Activated CD4-positive, alpha-beta T cell treated with anti-CD3 and anti-CD28 coated beads, Interleukin-2, amount 50 U/mL, for 16 hours (primary cell): ENCODE measurements at places on chromosomes 6 and 20.

DNA sequence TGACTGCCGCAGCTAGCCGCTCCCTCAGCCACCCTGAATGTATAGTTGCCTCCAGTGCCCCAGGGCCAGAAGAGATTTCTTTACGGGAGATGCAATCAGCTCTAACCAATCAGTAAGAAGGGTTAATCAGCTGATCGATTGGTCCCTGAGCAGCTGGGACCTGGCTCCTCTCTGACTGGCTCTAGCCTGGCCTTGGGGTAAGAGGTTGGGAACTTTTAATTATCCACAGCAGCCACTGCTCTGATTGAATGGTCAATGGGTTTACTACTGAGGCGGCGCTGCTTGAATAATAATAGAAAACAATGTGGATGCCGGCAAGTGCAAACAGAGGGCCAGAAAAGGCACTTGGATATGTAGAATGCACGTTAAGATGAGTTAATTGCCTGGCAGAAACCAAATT is 99.8 kb downstream of the TFAP2A start:
- no peak for DNase-seq

GRCh38 chr6:15327271-15327670 is 81.4 kb downstream of the JARID2 start:
- DNase-seq = peak; percentile 55

- DNase-seq = no peak
These were observed 186.4 kb downstream of the SASH1 start for GRCh38 chr6:148529010-148529409.

DNA sequence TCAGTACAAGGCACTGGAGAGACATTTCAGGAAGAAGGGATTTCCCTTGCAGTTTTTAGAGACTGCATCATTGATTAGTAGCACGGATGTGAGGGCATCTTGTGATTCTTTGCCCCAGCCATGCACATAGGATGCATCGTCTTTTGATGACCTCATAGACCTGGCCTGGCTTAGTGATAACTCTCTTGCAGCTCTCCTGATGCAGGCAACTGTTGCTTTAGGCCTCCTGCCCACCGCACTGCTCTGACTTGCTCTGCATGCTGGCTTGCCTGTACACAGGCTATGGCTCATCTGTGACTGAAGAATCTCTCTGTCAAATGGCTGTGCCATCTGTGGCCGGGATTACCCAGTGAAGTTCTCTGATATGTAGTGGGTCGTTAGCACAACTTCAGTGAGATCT is 207.7 kb upstream of the PTCHD4 start:
- DNase-seq = no peak

DNA sequence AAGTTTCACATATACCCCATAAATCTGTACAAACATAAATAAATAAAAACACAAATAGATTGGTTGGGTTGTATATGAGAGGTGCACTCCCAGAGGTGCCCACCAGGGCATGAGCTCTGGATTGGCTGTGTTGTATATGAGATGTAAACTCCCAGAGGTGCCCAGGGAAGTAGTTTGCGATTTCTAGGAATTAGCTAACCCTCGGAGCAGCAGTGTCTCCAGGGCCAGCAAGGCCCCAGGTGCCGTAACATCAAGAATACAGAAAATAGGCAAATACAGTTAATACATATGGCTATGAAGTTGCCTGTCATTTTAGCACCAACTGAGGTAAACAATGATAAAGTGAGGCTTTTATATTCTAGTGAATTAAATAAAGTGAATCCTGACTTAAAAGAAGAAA is 5.4 kb upstream of the GINM1 start:
- no peak for DNase-seq

DNA sequence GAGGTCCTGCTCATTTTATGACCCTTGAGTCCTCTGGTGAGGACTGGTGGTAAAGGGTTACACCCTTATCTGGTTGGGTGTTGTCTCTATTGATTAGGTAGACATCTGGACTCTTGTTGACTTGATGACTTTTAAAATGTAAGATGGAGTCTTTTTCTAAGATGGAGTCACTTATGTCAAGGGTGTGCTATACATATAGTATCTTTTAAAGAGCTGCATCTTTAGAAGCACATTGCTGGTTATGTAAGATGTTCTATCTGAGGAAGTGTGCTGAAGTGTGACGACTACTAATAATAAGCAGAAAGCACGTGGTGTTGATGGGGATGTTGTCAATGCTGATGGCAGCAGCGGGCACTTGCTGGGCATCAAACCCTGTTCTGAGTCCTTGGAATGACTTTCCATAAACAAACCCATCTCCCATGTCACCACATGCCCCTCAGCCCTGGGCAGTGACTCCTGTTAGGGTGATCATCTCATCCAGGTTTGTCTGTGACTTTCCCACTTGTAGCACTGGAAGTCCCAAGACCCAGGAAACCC is 229.6 kb downstream of the EYA2 start:
- DNase-seq = no peak

GRCh38 chr6:1296542-1296941 is 15.4 kb upstream of the FOXQ1 start:
- DNase-seq = no peak

DNA sequence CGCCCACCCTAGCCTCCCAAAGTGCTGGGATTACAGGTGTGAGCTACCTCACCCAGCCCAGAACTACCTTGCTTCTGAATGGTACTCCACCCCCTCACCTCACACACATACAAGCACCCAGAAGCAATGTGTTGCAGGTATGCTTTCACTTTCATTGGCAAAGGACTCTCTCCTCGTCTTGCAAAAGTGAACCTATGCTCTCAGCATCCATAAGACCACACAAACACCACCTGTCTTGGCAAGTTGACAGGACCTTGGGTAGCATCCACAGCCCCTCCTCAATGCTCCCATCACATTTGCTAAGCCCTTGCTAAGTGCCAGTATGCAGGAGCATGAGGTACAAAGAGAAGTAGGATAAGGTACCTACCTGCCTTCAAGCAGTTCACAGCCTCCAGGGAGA is 3.7 kb downstream of the KIF13A start:
- no peak for DNase-seq

DNA sequence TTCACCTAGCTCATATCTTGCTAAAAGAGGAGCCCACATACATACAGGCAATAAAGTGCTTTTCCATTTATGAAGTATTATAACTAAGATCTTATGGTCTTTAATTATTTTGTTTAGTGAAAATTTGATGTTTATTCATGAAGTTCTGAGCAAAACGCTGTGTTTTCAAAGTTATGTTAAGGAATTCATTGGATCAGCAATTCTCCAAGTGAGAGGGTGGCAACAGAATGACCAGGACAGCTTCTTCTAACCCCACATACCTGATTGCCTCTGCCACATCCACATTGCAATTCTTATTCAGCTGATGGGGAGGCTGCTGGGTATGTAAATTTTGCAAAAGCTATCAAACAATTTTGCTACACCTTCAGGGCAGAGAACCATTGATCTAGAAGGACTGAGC is 116.8 kb downstream of the OGFRL1 start:
- no peak for DNase-seq

DNA sequence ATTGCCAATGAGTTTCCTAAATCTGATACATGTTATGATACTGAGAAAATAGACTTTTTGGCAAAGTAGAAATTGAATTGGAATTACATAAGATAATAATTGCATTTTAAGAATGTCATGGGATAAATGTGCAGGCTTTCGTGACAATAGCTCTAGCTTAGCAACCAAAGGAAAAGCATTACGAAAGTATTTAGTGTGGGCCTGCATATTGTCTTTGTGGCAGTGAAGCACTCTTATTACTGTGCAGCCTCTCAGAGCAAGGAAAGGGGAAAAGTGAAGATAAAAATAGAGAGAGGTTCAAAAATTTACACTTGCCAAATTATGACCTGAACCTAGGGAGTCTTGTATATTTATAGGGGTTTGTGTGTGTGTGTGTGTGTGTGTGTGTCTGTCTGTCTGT is 12.6 kb upstream of the DEFB113 start:
- DNase-seq = no peak

- no peak for DNase-seq
These were observed 737.1 kb downstream of the DHX35 start for GRCh38 chr20:39699166-39699725.

DNA sequence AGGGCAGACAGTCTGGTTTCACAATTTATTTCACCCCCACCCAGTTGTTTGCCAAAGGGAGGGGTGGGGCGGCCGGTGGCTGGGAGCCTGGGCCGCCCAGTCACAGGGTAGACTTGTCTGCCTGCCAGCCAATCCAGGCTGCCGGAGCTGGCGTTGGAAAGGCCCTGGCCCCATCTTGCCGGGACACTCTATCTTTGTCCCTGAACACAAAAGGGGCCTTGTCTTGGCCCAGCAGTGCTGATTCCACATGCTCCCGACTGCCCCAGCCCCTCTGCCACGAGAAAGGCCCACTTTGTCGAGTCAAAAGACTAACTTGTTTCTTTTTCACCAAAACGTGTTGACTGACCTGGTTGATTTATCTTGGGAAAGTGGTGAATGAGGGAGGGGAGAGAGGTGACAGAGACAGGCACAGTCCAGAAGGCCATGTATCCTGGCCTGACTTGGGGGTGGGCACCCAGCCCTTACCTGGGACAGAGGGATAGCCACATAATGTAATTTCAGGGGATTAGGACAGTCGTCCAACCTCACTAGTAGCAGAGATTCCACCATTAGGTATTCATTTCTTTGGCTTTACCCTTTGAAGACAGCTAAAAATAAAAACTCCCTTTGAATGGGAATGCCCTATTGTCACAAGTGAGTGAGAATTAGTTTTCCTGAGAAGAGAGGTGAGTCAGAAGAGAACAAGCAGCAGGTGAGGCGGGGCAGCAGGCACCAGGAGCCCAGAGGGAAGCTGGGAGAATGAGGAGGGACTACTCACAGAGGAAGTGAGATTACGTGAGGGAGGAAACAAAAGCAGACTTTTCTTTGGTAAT is 67.0 kb upstream of the SIRPA start:
- no peak for DNase-seq

DNA sequence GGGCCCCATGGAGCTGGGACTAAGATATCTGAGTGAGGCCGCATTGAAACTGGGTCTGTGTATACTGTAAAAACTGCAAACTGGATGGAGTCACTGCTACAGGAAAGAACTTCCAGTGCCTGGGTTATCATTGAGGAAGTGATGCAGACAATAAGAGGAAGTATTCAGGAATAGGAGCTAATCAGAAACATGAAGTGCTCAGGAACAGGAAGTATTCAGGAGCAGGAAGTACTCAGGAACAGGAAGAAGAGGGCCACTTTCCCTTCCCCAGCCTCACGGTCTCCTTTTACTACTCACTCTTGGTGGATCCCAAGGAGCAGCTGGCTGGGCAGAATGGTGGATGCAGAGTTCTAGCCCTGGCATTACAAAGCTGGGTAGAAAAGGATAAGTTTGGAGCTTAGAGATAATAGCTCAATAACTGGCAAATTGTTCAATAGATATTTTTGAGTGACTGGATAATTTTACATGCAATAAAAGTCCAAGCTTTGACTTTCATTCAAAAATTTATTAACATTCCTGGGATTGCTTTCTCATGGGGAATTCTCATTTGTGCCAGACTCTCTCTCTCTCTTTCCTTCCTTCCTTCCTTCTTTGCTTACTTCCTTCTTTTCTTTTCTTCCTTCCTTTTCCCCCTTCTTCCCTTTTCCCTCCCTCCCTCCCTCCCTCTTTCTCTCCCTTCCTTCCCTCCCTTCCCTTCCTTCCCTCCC is 82.2 kb upstream of the PAX1 start:
- DNase-seq = no peak

DNA sequence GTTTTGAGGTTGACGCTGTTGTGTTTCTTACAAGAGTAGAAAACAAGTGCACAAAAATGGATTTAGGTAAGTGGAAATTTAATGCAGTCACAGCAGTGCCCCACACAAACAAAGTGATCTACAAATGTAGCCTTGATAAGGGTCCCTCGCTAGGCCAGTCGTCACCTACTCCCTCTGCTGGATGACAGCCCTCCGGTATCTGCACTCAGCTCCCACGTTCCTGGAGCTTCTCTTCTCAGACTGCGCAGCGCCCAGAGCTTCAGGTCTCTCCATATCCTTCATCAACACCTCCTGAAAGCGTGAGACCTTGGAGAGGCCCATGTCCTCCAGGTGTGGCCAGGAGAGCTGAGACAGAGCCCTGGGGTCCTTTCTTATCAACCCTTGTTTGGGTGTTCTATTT is 58.3 kb upstream of the MAP3K4 start:
- no peak for DNase-seq

DNA sequence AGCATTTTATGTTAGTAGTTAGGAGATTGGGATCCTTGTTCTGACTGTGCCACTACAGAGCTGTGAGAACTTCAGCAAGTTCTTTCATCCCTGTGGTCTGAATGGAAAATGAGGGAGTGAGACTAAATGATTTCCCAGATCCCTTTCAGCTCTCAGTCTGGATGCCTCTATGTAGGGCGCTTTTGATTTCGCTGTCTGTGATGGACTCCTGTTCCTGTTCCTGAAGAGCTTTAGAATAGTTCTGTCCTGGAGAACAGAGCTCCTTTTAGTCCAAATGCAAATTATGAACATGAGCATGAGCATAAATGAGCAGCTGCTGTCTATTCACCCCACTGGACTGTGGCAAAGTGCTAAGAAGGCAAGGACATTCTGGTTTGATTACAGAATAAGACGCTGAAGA is 61.4 kb upstream of the NT5E start:
- no peak for DNase-seq

GRCh38 chr6:25962149-25963127 is at the start of gene TRIM38:
TSS of gene TRIM38 (plus strand) at chr6:25962802. CDS start at chr6:25966523, 3,721 bp downstream.
- peak; percentile 91 for DNase-seq

- DNase-seq = no peak
These were observed 297.4 kb downstream of the QKI start for GRCh38 chr6:163711615-163712565.

- DNase-seq = peak; percentile 21
These were observed 572 bp upstream of the ZDHHC14 start for GRCh38 chr6:157380458-157380778.

DNA sequence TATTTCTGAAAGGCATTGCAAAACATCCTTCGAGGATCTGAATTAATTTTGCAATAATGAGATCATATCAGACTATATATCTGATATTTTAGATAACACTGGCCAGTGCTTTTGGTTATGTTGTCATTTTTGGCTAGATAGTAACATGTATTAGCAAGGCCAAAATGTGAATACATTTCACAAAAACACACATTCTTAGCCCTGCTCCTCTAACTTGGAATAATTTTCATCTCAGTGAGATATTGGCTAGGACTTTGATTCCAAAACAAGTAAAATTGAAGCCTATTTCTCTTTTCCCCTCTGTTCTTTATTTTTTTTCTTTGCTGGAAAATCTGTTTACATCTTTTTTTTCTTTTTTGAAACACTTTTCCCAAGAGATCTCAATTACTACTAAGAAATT is 466.8 kb upstream of the CDH4 start:
- no peak for DNase-seq

DNA sequence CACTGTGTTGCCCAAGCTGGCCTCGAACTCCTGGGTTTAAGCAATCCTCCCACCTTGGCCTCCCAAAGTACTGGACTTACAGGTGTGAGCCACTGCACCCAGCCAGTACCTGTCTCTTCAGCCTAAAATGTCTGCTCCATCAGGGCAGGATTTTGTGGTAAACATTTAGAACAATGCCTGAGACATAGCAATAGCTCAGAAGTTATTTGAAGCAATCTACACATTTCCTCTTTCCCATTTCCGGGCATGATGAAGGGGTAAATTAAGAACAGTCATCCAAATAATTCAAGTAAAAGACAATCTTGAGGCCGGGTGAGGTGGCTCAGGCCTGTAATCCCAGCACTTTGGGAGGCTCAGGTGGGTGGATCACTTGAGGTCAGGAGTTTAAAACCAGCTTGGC is 69.0 kb upstream of the ZNF217 start:
- no peak for DNase-seq

- no peak for DNase-seq
These were observed 90.4 kb downstream of the CEBPB start for GRCh38 chr20:50280851-50281655.

- no peak for DNase-seq
These were observed at the start of gene CTSZ for GRCh38 chr20:59006864-59007664. TSS of gene CTSZ (minus strand) at chr20:59007254. CDS start at chr20:59007128, 126 bp downstream.

GRCh38 chr6:10690651-10691445 is 3.6 kb downstream of the C6orf52 start:
- DNase-seq = no peak
